ENCODE measurements at places on chromosomes 7 and 10.

GRCh38 chr7:142263598-142264380, 5.9 kb upstream of the PRSS58 start:
- DNase-seq = no peak

GRCh38 chr7:36002900-36003299, 150.2 kb upstream of the EEPD1 start:
- DNase-seq = no peak

DNA sequence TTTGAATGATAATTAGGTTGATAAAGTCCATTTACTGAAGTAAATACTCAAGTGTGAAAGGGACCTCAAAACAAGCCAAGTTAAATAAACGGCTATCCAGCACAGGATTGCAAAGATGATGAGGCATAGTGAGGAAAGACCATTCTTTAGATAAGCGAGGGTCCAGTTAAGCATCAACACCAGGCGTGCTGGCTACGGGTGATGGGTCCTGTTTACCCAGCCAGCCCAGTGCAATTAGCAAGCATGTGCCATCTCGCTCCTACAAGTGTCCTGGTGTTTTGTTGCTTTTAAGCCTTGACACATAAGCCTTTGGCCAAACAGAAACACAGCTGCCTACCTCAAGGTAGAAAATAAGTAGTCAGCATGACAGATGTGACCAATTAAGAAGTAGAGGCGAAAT, 7.1 kb downstream of the NEBL start:
- no peak for DNase-seq

DNA sequence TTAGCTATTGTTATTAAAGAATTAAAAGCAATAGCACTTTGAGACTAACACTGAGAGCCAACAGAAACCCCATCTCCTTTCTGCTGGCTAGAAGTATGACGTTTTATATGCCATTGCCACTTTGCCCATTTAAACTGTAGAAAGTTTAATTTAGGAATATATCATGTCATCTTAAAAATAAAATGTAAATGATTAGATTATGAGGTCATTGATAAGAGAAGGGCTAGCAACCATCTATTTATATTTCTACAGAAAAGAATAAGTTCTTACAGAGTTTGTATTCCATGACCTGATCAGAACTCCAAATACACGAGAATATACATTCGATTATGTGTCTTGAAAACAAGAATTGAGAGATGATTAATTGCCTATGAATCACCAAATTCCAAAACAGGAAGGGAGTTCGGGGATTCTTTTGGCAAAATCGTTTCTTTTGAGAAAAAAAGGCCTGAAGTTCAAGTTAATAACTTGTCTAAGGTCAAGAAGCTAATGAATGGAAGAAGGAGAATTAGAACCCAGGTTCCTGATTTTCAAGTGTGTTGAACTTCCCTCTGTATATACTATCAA, 227.0 kb downstream of the TRIL start:
- no peak for DNase-seq

DNA sequence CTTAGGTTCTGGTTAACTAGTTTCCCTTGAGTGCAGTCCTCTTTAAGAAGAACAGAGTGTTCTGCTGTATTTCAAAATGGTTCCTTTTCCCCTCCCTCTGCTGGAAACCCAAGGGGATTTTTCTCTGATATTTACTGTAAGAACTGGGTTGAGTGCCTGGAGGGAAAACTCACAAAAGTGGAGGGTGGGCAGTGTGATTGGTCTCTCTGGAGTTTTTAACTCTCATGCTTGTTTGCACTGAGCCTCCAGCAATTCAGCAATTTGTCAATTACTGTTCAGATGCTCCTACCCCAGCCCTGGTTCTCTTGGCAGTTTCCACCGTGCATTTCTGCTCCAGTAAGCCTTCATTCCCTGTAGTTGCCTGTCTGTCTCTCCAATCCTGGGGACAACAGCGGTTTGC, 273.4 kb upstream of the SORCS1 start:
- DNase-seq = no peak

- DNase-seq = no peak
These were observed 3.5 kb downstream of the ELMO1 start for GRCh38 chr7:37445064-37445723.

- no peak for DNase-seq
These were observed 103.8 kb downstream of the PIP4K2A start for GRCh38 chr10:22610610-22611009.

DNA sequence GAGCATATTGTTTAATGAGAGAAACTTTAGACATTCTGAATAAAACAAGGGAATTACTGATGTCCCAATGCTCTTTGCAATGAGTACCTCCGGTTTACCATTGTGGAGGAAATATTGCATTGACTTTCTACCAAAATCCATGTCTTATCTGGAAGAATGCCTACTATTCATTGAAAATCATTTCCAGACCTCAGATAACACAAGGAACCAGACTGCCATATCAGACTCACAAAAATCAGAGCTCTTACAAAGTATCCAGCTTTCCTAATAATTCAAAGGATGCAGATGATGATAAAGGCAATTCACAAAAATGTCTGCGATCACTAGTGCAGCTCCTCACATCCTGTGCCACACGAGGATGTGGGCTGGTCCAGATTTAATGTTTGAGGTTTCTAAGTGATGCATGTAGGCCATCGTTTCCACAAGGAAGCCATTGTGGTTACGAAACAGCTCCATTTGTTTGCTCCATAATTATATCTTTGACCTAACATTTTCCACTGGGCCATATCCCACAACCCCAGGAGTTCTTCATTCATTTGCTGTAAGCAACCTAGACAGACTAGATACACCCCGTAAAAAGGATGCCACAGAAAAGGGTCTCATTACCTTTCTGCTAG, 831.1 kb upstream of the C7orf33 start:
- DNase-seq = no peak

GRCh38 chr7:10934292-10934691, 39.4 kb upstream of the PHF14 start:
- no peak for DNase-seq

DNA sequence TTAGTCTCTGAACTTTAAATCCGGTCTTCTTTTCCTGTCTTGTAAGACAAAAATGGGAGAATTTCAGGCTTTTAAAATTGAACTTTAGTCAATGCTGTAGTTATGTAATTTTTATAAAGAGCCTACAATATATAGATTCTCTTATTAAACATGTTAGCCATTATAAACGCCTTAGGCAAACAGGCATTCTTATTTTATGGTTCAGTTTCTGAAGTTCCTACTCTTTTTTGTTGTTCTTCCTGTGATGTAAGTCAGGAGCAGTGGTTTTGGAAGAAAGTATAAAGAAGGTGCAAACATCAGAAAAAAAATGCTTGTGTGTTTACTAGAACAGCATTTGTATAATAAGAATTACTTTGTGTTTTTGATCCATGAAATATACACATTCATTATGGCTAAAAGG, 41.6 kb downstream of the BICC1 start:
- no peak for DNase-seq

DNA sequence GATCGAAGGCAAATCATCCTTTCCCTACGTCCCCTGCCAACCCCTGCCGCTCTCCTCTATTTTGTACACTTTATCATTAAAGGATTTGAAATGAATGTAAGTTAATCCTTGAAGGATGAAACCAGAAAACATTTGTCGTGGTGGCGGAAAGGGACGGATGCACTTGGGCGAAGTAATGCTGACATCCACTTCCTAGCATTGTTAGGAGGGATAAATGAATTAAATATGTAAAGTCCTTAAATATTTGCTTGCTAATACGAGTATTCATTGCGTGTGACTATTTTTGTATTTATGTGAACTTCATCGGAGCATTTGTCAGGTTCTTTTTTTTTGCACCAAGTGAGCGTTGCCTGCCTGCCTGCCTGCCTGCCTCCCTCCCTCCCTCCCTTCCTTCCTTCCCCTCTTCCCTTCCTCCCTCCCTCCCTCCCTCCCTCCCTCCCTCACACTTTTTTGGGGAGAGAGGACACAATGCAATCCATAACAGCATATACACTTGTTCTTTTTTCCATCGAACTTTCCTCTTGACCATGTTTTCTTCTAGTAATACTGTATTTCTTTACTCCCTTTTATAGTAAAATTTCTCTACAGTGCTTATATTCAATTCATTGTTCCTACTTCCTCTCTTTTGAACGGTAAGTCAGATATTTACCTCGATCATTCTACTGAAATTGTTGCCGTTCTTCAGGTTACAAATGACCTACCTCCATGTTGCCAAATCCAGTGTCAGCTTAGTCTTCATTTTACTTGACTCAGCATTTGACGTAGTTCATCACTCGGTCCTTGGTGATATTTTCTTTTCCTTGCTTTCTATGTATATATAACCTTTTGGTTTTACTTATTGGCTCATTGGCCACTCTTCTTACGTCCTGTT, 831 bp downstream of the CCDC7 start:
- DNase-seq = no peak

DNA sequence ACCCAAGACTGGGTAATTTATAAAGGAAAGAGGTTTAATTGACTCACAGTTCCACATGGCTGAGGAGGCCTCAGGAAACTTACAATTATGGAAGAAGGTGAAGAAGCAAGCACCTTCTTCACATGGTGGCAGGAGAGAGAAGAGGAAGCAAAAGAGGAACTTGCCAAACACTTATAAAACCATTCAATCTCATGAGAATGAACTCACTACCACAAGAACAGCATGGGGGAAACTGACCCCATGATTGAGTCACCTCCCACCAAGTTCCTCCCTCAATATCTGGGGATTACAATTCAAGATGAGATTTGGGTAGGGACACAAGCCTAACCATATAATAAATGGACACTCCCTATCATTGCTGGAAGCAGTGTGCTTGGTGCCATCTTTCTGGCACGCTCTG, 506.3 kb downstream of the CALN1 start:
- no peak for DNase-seq
